ENCODE measurements at places on chromosomes 2 and 18. TPM values are rescaled to one million over a fixed set of nuclear protein-coding genes. Genes with fewer than 3 reads are reported as not detected.

Gene CDK5R2
- polyA plus RNA-seq, result not detected

Gene FLACC1
- 3.7 TPM for polyA plus RNA-seq

Gene DNAJB2
- polyA plus RNA-seq, result 181 TPM

Gene POTEF
- not detected for polyA plus RNA-seq

Gene TSPYL6
- polyA plus RNA-seq, result 0.03 TPM

Gene PLEK
- polyA plus RNA-seq, result 1.4 TPM

Gene TMEM247
- not detected for polyA plus RNA-seq

Gene FHOD3
- polyA plus RNA-seq, result 109 TPM

Gene NBAS
- 23.1 TPM for polyA plus RNA-seq

Gene CRYBA2
- polyA plus RNA-seq, result not detected

- peak; percentile 78 for DNase-seq
Measured at GRCh38 chr2:27320958-27321543, 1.8 kb downstream of the MPV17 start.

GRCh38 chr2:64284751-64285150 is 140.5 kb upstream of the PELI1 start:
- no peak for DNase-seq

GRCh38 chr2:18492721-18493120 is 67.7 kb downstream of the RDH14 start:
- DNase-seq, result no peak

- DNase-seq, result no peak
Measured at GRCh38 chr2:200761266-200761665, 50.4 kb upstream of the BZW1 start.

DNA sequence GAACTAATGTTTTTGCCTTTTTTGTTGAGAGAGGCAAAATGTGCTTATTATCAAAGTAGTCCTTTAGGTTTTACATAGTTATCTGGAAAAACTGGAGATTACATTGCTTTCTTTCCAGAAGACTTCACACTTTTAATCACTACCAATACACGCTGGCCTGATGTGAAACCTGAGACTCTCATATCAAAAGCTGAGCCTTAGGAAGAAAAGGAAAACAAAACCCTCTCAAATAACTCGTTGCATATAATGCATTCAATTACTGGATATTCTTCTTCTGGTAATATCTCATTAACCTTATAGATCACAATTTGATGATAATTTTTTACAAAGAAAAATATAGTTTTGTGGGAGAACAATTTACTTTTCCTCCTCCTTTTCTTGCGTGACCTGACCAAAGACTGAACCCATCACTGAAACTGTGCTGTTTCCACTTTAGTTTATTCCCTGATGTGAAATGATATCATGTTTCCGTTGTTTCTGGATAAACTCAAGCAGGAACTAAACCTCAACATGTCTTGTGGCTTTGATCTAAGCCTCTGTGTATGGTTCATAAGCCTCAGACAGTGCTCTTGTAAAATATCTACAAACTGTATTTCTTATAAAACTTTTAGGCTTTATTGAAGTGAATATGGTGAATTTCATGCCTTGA is 332.4 kb downstream of the GULP1 start:
- no peak for DNase-seq

DNA sequence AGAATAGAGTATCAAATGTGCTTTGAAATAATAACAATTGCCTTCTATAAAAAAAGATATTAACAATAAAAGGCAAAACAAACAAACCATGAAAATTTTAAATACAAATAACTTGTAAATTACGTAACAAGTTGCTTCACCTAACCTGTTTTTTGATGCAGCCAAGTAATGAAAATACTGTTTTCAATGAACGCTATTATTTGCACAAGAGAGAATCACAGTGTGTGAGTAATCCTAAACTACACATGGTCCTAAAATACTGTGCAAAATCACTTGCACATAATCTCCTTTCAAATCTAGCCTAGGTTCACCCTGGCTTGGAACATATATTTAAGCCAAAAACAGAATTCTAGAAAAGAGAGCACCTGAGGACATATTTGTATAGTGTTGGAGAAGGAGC is 98.9 kb downstream of the CCDC148 start:
- no peak for DNase-seq

DNA sequence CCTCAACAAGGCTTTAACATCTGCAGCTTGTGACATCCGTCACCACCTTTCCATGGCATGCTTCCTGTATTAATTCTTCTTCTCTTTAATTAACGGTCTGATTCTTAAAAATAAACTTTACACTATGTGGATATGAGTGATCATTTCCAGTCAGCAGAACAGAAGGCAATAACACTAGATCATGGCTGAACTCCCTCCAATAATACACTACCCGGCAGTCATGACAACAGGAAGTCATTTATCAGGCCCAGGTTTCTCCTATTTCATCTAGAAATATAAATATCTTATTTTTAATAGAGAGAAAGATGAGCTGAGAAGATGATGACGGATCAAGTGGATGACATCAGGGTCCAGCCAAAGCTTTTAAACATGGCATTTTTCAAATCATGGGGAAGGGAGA is 792.2 kb downstream of the SLC4A3 start:
- no peak for DNase-seq

DNA sequence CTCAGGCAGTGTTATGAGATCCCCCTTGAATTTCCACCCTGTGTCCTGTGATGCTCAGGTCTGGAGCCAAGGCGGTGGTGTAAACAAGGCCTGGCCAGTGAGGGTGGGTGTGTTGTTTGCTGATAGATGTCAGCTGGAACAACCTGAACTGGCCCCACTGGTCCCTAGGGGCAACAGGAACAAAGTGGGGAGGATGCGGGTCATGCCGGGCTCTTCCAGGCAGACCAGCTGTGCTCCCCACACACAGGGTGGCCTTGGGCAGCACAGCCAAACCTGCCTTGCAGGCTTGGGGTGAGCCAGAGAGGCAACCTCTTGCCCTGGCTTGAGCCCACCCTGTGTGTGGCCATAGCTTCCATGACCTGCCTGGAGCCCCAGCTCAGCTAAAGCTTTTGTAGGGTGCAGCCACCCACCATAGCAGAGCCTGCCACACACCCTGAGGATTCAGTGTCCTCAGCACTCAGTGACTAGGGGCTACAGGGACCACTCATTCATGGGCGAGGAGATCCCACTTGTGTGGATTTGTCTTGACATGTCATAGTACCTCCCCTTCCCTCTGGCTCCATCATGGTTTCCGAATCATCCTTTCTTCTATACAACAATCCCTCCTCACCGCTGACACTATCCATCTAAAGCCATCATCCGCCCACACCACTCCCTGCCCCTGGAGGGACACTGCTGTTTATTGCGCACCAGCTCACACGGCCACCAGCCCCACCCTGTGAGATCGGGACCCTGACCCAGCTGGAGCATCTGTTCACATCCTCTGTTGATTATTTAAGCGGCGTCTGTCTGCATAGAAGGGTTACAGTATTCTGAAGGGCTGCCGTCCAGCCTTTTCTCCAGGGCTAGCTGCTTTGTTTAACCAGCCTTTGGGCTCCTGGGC is 268.8 kb downstream of the CYP26B1 start:
- DNase-seq, result no peak

- DNase-seq, result peak; percentile 60
Measured at GRCh38 chr18:35619464-35619863, 37.9 kb downstream of the GALNT1 start.

DNA sequence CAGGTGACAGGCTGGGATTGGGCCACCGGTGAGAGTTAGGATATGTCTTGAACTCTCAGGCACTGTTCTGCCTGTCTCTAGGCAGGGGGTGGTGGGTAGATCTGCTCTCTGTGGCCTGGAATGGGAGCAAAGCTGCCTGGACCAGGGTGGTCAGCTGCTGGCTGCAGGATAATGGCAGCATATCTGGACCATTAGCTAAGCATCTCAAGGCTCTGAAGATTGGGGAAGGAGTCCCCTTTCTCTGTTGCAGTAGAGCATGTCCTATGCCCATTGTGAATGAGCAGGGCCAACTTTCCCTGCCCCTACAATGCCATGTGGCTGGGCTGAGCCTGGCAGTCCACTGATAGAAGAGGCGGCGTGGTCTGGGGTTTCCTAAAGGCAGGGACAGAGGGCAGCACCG is 34.6 kb downstream of the LOXHD1 start:
- no peak for DNase-seq

DNA sequence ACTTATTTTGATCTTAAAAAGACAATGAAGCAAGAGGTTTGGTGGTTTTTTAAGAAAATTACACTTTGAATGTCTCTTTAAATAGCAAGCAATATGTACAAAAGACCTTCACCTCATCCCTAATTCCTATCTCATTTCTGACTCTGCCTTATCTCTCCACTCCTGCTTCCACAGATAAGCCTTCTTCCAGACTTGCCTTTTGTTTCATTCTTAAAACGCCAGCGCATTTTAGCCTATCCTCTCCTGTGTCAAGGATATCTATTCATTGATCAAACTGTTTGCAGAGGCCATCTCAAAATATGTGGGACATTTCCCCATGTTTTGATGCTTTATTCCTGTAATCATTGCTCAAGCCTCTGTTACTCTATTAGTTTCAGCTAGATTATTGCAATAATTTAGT is 562.5 kb downstream of the PARD3B start:
- no peak for DNase-seq

DNA sequence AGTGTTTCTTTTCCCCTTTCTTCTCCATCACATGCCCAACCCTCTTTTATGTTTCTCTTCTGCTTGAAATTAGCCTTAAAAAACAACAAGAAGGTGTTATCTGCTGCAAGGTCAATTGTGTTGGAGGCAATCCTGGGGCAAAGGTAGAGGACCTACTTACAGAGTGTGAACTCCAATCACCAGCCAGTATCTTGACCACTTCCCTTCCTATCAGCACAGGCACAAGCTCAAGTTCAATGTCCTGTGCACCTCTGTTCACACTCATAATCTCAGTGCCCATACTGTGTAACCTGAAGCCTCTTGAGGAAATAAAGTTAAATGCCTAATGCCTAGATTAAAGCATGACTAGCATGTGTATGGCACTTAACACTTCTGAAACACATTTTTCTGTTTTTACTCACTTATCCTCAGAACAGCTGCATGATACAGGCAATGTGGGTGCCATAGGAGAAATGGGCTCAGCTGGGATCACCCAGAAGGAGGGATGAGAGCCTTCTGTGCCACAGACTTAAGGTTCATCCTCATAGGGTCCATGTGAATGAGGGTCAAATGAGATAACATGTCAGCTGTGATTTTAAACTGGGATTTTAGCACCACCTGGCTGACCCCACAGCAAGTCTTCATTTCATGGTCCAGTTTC is 701.5 kb downstream of the BCL11A start:
- no peak for DNase-seq

DNA sequence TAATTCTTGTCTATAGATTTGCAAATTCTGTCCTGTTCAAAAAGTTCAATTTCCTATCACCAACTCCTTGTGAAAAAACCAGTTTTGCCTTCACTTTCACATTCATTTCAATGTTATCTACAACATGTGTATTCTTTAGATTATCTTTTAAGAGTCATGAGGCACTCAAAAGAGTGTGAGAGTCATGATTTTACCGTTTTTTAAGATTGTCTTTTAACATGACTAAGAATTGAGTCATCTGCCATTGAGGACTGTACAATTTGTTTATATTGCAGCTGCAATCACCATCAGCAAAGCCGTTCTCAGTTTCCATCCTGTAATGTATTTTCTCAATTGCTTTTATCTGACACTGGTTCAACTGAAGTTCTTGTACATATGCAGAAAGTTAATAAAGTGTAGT is 275.8 kb downstream of the LNPK start:
- DNase-seq, result no peak

DNA sequence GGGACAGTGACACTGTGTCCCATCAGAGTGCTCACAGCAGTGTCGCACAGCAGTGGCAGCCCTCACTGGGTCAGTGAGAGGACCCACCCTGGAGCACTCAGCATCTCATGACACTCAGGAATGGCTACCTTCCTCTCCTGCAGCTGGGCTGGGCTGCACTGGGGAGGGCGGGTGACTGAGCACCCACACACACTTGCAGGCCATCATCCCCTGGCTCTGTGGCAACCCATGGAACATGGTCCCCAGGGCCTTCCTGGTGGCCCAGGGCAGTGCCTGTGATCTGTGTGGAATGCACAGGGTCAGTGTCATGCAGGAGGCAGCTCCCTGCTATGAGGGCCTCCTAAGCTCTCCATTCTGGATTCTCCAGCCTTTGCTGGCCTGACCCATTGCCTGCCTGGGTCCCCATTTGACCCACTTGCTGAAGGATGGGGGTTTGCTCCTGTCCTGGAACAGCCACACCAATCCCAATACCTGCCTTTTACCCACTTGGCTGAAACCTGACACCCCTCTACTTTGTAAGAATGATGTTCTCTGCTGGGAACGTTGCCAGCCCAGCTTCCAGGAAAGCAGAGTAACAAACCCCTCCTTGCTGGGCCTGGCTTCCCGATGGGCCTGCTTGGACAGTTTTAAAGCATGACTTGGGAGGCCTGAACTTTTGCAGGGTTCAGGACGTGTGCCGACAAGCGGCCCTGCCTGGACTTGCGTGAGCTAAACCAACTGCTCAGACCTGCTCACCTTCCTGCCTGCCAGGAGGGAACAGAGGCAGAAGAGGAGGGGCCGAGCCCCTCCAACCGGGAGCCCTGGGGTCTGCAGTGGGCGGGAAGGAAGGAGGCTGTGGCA is 13.7 kb downstream of the HS6ST1 start:
- DNase-seq, result peak; percentile 89

- peak; percentile 86 for DNase-seq
Measured at GRCh38 chr2:47272031-47272864, 117.1 kb upstream of the STPG4 start.

- no peak for DNase-seq
Measured at GRCh38 chr18:1528447-1528846, 623.8 kb downstream of the ADCYAP1 start.

All from heart left ventricle (tissue), 16 donors.